ENCODE measurements at places on chromosomes 3 and 15.

GRCh38 chr3:45545476-45545875, 49.1 kb upstream of the LIMD1 start:
- no peak for DNase-seq

DNA sequence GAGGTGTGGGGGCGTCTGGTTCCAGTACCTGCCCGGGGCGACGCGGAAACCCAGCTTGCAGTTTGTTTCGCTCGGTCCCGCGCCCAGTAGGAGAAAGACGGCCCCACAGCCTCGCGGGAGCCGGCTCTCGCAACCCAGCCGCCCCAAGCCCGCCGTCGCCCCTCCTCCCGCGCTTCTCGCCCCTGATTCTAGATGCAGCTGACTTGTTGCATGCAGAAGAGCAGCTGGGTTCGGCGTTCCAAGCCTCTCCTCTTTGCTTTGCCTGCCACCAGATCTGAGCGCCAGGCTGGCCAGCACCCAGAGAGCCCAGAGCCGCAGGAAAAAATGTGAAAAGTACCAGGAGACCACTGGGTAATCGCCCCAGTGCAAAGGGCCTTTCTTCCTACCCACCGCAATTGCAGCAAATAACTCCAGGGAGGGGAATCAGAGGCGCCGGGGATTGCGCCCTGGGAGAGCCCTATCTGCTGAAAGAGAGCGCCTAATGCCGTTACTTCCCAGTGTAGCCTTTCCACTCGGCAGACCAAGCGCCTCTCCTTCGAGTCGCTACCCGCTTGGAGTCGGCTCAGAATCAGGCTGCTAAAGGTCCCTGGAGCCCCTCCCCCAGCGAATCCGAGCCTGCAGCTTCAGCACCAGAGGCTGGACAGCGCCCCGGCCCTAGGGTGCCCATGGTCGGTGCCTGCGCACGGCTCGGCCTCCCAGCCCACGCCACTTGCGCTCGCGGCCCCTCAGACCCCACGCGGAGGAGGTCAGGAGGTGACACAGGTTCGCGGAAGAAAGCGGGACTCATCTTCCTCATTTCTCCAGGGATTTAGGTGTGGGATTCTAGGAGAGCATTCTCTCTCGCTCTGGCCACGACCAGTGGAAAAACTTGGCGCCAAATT, 15.7 kb upstream of the AEN start:
- peak; percentile 55 for DNase-seq

DNA sequence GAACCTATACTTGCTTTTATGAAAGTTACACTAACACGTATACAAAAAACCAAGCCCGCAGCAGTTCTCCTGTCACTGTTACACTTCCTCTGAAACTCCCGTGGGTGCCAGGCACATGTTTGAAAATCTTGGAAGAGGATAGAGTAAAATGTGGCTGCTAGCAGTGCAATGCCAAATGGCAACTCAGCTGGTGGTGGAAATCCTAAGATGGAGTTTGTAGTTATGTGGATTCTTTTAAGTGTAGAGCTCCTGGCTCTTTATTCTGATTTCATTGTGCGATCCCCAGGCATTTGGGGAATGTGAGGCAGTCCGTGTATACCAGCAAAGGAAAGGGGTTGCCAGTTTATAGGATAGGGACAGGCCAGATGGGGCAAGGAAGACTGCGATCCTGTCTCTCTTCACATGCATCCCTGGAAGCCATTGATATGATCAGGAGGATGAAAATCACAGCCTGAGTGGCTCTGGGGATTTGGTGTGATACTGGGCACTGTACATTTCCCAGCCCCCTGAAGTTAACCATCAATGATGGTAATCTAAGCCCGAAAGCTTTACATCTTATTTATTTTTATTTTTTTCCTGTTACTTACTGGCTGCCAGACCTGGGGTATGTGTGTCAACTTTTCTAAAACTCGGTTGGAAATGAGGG, 1.1 kb downstream of the STAC start:
- no peak for DNase-seq

- no peak for DNase-seq
Measured at GRCh38 chr3:189602471-189602870, 28.7 kb upstream of the TP63 start.

DNA sequence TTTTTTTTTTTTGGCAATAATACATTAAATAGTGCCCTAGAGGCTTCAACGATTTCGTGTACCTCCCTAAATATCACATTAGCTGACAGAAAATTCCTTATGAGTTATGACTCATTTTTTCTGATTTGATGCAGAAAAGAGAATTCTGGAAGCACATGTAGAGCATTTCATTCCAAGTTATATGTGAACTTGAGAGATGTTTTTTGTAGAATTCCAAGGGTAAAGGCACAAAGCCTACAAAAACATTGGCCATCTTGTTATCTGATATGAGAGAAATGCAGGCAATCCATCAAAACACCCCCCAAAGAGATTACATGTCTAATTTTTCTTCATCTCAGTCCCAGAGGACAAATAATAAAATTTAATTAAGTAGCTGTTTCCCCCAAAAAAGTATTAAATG, 6.7 kb upstream of the PFN2 start:
- DNase-seq: no peak

DNA sequence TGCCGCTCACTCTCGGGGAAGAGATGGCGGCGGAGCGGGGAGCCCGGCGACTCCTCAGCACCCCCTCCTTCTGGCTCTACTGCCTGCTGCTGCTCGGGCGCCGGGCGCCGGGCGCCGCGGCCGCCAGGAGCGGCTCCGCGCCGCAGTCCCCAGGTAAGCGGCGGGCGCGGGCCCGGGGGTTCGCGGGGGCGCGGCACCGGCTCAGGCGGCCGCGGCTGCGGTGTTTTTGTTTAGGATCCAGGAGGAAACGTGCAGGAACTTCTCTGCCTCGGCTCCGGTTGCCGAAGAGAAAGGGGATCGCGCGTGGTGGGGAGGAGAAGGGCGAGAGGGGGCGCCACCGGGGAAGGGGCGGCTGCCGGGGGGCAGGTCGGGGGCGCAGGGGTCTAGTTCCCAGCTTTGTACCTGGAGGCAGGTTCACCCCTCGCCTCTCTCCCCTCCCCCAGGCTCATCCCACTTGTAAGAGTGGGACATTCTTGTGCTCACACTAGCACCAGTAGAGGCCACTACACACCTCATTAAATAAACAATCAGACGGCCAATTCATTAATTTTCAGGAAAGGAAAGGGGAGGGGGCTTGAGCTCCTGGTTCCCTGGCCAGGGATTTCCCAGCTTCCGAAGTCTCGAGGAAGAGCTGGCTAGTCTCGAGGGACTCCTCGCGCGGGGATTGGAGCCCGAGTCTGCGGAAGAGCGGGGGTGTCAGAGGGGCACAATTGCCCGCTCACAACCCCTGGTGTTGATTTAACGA, 562 bp downstream of the NEO1 start:
- peak; percentile 16 for DNase-seq

- DNase-seq: no peak
Measured at GRCh38 chr3:56985878-56986277, 74.6 kb upstream of the SPATA12 start.

DNA sequence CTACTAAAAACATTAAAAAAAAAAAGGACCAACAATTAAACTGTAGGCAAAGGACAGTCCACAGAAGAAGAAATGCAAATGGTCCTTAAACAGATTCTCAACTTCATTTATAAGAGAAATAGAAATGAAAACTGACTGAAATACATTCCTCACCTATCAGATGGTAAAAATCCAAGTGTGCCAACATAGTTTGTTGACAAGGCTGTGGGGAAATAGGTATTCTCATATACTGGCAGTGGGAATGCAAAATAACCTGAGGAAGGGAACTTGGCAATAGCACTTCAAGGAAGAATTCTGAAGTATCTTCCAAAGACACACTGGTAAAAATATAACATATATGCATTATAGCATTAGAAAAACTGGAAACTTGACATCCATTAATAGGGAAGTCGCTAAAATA, 53.8 kb downstream of the SLC24A1 start:
- DNase-seq: no peak

- DNase-seq: no peak
Measured at GRCh38 chr3:130488288-130488687, 28.7 kb upstream of the COL6A6 start.

- no peak for DNase-seq
Measured at GRCh38 chr3:119257654-119258410, 17.2 kb upstream of the B4GALT4 start.

DNA sequence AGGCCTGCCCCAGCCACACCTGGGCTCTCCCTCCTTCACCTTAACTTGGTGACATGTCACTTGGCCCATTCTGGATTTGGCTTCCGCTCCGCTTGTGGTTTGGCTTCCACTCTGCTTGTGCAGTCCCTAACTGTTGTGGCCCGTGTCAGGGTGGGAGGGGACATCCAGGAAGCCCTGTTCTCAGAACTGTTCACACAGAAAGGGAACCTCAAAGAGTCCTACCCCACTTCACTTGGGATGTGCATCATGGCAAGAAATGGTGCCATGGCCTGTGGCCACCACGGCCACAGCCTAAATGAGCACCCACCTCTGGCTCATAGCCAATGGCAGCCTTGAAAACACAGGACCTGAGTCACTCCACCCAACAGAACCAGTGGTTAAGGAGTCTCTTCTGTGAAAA, 63.4 kb downstream of the CYP19A1 start:
- no peak for DNase-seq

DNA sequence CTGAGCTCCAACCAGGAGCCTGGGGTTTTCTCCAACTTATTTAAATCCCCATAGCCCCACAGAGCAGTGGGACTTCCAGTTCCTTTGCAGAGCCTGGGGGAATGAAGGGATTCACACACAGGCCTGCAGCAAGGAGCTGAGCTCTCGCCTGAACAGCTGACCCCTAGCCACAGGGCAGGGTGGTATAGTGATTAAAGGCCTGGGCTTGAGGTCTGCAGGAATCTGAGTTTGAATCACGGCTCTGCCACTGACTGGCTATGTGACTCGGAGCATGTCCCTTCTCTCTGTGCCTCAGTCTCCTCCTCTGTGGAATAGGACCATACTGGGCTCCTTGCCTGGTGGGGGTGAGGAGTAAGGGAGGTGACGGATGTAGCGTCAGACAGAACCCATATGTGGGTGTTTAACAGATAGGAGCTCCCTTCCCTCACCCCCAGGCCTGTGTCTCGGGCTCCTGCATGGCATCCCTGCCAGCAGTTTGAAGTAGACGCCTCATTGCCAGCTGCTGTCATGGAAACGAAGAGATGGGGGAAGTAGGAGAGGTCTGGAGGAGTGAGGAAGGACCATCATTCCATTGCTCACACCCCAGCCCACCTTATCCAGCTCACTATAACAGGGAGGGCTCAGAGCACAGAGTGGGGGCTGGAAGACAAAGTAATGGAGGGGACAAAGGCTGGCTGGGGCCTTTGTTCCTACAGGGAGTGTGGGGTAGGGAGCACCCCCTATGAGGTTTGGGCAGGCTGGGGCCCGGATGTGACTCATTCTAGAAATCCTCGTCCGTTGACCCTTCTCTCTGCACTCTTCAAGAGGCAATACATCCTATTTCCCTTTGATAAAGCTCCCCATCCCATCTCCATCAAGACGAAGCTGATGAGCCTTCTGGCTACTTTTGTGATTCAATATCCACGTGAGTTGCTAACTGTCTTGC, 14.8 kb downstream of the HRH1 start:
- DNase-seq: no peak

- DNase-seq: no peak
Measured at GRCh38 chr15:56619887-56620286, 113.4 kb downstream of the ZNF280D start.

- DNase-seq: no peak
Measured at GRCh38 chr15:59074607-59075006, 30.3 kb upstream of the CCNB2 start.

- DNase-seq: no peak
Measured at GRCh38 chr3:18531662-18532061, 106.5 kb upstream of the SATB1 start.

GRCh38 chr3:127491909-127492308, 98.6 kb downstream of the TPRA1 start:
- DNase-seq: no peak

GRCh38 chr3:123373474-123373987, 75.4 kb downstream of the ADCY5 start:
- no peak for DNase-seq

DNA sequence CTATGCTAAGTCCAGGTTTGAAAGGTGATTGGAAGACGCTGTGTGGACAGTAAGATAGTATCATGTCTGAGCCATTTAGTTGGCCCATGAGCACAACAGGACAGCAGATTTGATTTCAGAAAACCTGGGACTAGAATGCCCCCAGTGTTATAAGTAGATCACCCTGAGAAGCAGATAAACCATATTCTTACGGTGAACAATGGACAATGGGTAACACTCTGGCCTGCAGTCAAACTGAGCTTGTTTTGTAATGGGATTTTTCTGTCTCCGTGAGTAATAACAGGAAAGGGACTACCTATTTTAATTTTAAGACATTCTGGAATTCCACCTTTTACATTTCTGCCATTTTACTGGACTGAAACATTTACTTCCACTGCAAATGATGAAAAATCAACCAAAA, 71.5 kb downstream of the LDHAL6B start:
- no peak for DNase-seq

DNA sequence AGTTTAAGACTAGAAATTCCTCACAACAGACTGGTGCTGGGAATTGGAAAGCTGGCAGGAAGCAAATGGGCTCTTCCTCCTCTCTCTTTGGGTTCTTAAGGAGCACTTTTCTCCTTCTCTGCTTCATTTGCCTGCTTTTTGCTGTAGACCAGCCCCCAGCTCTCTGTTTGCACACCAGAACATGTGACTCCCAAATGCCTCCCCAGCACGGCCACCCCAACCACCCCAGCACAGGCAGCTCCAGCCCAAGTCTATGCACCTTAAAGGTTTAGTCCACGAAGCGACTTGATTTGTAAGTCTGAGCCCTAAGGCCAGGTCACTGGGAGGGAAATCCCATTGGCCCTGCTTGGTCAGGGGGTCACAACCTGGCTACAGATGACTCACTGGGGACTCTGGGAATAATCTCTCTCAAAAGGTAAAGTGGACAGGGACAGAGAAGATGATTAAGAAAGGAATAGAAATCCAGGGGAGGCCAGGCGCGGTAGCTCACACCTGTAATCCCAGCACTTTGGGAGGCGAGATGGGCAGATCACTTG, 377.8 kb upstream of the PROK2 start:
- DNase-seq: no peak

DNA sequence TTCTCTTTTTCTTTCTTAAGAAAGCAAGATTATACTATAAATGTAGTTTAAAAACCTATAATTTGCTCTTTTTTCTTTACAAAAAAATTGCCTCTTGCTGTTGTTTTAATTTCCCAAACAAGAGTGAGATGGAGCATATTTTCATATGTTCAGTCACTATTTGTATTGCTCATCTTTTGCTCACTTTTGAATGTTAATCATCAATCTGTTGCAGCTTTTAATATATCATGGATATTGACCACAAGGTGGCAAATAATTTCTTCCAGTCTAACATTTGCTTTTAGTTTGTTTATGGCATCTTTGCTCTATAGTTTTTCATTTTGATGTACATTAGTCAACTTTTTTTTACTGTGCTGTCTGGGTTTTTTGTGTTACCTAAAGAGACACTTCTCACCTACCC, 112.6 kb upstream of the THRB start:
- DNase-seq: no peak

- no peak for DNase-seq
Measured at GRCh38 chr3:157460253-157460652, 23.6 kb downstream of the PTX3 start.

GRCh38 chr3:77915336-77915735, 875.4 kb downstream of the ROBO2 start:
- no peak for DNase-seq

- no peak for DNase-seq
Measured at GRCh38 chr3:190175490-190175889, 54.8 kb upstream of the P3H2 start.

- DNase-seq: no peak
Measured at GRCh38 chr3:25894101-25894500, 104.2 kb downstream of the OXSM start.
